ENCODE measurements at places on chromosomes 3 and 15. TPM values are rescaled to one million over a fixed set of nuclear protein-coding genes. Genes with fewer than 3 reads are reported as not detected.

PDZRN3 gene
- not detected for total RNA-seq

DNA sequence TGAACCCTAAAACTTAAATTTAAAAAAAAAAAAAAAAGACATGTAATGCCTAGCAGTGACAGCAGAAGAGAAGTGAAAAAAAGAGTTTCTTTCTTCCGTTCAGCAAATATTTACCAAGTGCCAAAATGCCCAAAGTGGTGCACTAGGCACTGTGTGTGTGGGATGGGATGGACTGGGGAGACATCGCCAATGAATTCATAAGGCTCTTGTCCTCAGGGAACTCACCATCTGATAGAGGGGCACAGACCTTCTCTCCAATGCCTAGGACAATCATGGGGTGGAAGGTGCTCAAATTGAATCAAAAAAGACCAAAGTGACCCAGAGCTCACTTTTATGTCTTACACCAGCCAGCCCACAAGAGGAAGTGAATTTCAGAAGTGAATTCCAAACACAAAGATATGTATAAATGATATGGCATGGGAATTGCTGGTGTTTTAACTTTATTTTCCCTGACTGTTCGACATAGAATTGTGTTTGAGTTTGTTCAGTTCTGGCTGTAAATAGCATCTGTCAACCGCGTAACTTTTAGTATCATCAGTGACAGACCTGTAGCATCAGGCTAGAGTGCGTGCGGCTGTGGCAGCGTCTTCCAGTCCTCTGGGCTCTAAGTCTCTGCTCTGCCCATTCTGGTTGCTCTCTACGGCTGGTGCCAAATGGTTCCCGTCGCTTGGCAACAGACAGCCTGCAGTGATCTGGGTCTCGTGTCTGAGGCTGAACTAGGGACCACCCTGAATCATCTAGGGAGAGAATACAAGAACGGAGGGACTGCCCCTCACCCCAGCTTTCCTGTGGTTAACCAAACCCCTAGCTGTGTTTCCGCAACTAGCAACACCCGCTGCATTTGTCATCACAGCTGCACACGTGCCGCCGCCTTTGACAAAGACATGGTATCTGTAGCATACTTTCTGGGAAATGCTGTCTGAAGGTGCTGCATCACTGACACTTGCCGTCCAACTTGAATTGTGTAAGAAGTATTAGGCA is 154.0 kb upstream of the THBS1 start:
- peak overlapping the region; percentile 64 for H3K4me3 ChIP-seq
- H3K4me1 ChIP-seq = peaks cover 43% of the 10 kb centered on the region
- H3K36me3 ChIP-seq = peaks cover 1% of the 10 kb centered on the region

GRCh38 chr3:45226206-45226915 is at the start of gene TMEM158:
TSS of gene TMEM158 (minus strand) at chr3:45226287. CDS start at chr3:45226027, 260 bp downstream.
- H3K4me1 ChIP-seq = peaks cover 12% of the 10 kb centered on the region
- no peak within 1 kb of the TSS for H3K27ac ChIP-seq
- peak within 1 kb of the TSS; percentile 27 for H3K4me3 ChIP-seq
- no peaks in the 10 kb centered on the region for H3K36me3 ChIP-seq
- H3K27me3 ChIP-seq = peaks cover 76% of the 10 kb centered on the region

DNA sequence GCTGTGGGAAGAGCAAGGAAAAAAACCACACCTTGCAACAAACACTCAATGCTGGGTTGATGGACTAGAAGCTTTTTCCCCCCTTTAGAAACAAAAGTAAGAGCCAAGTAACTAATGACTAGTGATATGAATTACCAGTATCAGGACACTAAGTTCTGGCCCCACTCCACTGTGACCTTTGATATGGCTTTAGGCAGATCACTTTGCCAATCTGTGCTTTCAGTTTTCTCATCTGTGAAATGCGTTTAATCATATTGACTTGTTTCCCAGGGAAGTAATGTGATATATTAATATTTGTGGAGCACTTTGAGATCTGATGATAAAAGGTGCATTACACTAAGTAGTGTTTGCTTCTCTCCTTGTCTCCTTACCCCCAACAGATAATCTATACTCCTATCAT is 319.3 kb upstream of the SATB1 start:
- peaks cover 19% of the 10 kb centered on the region for H3K36me3 ChIP-seq
- H3K27me3 ChIP-seq = no peaks in the 10 kb centered on the region
- peak overlapping the region; percentile 42 for H3K4me3 ChIP-seq
- peaks cover 65% of the 10 kb centered on the region for H3K4me1 ChIP-seq
- peak overlapping the region; percentile 78 for H3K27ac ChIP-seq
